ENCODE measurements at places on chromosomes 4 and X.

DNA sequence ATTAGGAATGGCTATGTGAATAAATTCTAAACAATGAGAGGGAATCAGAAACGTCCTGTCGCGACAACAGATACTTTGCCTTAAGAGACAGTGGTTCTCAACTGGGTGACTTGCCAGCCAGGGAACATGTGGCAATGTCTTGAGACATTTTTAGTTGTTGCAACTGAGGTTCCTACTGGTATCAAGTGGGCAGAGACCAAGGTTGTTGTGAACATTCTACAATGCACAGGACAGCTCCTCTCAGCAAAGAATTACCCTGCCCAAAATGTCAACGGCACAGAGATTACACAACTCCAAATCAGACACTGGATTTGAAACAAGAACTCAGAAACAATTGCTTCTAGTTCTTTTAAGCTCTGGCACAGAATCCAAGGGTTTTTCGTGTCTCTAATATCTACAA is 128.6 kb downstream of the ARHGAP6 start:
- DNase-seq, result no peak

DNA sequence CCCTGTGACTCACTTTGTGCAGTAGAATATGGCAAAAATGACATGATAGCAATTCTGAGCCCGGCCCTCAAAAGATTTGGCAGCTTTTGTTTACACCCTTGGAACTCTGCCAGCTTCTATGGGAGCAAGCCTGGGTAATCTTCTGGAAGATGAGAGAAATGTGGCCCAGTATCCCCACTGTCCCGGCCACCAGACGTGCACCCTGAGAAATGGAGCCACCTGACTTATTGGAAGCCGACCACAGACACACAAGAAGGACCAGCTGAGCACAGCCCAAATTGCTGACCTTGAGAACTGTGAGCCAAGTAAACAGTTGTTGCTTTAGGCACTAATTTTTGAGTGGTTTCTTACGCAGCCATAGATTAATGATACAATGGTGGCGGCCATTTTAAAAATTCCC is 197.0 kb downstream of the STIM2 start:
- no peak for DNase-seq

GRCh38 chrX:111167334-111167733 is 71.3 kb downstream of the PAK3 start:
- no peak for DNase-seq

DNA sequence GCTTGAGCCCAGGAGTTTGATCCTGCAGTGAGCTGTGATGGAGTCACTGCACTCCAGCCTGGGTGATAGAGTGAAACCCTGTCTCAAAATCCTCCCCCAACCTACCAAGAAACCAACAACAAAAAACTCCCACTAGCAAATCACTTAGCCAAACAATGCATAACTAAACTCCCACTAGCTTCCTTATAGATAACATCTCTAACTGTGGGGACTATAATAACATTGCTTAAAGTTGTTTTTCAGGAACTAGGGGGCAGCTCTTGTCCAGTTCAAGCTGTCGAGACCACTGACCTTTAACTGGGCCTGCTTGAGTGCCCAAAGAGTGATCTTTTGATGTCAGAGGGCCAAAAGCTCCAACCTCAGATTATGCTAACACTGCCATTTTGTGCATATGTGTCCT is 81.7 kb downstream of the FREM3 start:
- DNase-seq, result no peak

GRCh38 chrX:6707497-6707896 is 172.6 kb upstream of the VCX3A start:
- no peak for DNase-seq

DNA sequence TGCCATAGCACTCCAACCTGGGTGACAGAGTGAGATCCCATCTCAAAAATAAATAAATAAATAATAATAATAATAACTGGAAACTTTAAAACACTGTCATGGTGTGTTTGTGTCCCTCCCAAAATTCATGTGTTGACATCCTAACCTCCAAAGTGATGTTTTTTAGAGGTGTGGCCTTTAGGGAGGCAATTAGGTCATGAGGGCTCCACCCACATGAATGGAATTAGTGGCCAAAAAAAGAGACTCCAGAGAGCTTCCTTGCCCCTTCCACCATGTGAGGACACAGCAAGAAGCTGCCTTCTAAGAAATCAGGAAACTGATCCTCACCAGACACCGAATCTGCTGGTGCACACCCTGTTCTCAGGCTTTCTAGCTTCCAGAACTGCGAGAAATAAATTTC is 23.8 kb upstream of the RAPGEF2 start:
- no peak for DNase-seq

- DNase-seq, result no peak
Measured at GRCh38 chr4:132334081-132334480, 815.0 kb upstream of the PCDH10 start.

- DNase-seq, result no peak
Measured at GRCh38 chr4:149751174-149751573, 64.5 kb downstream of the IQCM start.

DNA sequence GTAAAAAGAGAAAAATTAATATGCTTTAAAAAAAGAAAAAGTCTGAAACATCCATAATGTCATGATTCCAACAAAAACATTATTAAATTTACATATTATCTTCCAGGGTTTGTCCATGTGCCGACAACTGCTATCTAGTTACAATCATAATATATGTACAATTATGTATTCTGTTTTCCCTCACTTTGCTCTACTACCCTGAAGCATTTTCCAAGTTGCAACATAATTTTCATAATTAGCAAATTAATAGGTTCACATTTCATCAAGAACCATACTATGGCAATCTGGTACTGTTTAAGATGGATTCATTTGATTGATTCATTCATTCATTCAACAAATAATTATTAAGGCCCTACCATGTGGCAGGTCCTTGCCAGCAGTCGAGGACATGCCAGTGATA is 128.9 kb upstream of the LEF1 start:
- DNase-seq, result no peak

GRCh38 chr4:20612313-20612712 is 87.9 kb upstream of the PACRGL start:
- DNase-seq, result no peak

DNA sequence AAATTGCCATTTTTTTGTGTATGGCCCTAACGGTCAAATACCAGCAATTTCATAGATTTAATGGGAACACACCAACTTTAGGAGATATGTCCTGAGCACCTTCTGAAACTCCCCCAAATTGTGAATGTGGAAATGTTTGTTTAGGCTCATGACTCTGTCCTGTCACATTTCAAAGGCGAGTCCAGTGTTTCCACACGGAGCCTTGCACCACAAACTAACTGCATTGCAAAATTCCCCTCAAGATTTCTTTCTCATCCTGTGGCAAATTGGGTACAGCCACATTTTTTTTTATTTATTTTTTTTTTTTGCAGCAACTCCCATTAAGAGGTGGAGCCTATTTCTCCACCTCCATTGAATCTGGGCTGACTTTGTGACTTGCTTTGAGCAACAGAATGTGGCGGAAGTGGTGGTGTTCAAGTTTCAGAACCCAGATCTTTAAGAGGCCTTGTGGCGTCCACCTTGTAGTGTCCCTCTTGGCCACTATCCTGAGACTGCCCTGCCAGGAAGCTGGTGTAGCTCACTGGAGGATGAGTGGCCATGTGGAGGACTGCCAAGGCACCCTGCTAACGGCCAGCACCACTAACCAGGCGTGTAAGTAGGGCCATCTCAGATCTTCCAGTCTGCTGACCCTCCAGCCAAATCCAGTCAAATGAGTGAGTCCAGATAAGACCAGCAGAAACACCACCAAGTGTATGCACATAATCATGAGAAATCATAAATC is 172.4 kb upstream of the SCML1 start:
- peak; percentile 44 for DNase-seq

DNA sequence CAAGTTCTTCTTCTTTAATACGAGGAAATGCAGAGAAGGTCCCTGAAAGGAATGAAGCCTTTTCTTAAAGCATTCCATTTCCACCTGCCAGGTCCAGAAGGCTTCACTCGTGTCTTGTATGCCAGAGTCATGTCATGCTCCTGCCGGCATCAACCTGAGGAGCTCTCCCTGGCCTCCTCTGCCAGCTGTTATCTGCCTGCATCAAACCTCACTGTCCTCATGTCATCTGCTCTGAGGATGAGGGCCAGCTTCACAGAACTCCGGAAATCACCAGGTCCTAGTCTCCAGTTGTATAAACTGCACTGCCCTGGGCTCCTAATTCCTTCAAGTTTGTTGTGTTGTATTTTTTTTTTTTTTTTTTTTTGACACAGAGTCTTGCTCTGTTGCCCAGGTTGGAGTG is 20.0 kb upstream of the S100G start:
- DNase-seq, result no peak

GRCh38 chr4:156898373-156899117 is 73.1 kb downstream of the PDGFC start:
- DNase-seq, result no peak

DNA sequence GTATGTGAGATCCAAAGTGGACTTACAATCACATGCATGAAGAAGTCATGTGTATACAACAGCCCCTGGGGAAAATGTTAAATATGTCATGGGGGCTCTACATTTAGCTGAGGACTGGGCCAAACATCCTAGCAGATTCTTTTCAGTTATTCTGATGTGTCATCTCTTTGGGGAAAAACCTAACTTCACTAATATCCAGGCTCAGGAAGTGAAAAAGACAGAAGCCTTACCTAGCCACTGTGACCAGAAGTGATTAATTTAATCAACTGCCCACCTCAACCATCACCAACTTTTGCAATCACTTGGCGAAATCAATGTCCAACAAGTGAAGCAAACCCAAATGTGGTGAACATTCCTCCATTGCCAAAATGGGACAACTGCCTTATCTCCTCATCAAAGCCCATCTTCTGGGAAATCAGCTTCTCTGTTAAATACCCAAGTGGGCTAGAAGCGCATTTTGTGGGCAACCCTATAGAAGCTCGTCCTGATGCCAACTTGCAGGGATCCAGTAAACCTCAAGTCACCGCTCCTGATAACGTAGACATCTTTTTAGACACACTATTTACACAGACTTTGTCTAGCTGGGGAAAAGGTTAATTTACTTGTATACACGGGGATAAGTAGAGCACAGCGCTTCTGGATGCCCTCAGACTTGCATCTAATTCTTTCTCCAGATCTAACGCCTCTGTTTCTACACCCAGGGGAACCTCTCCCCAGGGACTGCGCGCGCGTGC is 1.4 kb upstream of the HHIP start:
- no peak for DNase-seq

DNA sequence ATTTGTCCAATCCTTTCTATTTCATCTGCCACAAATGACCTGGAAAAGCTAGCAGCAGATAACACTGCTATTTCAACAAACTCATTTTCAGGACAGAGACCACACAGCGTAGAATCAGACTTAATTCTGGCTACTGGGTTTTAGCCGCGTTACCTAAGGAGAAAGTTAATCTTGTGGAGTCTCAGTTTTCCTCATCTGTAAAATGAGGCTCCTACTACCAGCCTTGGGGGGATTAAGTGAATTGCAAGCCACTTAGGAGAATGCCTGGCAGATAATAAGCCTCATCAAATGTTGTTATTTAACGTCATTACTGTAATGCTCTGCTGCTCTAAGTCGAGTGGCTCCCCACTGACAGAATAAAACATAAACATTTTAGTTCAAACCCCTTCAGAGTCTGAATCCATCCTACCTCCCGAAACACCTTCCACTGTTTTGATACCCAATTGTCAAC is 1.4 kb downstream of the CCNI start:
- no peak for DNase-seq

- no peak for DNase-seq
Measured at GRCh38 chr4:13261486-13262257, 222.5 kb downstream of the RAB28 start.

- no peak for DNase-seq
Measured at GRCh38 chrX:111270339-111270738, at the start of gene CAPN6. TSS of gene CAPN6 (minus strand) at chrX:111270483. CDS start at chrX:111263936, 6,547 bp downstream.

DNA sequence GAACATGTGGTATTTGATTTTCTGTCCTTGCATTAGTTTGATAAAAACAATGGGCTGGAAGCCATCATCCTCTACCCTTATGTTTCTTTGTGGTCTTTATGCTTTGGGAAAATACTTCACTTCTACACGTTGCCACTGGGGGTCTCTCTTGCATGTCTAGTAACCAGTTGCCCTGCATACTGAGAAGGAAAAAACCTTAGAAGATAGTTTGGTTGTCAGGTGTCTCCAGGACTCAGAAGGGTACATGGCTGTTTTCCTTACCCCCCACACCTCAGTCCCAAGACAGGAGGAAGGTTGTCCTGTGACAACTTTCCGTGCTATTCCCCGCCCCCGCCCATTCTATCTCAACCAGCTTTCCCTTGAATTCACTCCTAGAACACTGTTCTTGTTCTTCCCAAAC is 62.1 kb upstream of the LANCL3 start:
- DNase-seq, result peak; percentile 3

DNA sequence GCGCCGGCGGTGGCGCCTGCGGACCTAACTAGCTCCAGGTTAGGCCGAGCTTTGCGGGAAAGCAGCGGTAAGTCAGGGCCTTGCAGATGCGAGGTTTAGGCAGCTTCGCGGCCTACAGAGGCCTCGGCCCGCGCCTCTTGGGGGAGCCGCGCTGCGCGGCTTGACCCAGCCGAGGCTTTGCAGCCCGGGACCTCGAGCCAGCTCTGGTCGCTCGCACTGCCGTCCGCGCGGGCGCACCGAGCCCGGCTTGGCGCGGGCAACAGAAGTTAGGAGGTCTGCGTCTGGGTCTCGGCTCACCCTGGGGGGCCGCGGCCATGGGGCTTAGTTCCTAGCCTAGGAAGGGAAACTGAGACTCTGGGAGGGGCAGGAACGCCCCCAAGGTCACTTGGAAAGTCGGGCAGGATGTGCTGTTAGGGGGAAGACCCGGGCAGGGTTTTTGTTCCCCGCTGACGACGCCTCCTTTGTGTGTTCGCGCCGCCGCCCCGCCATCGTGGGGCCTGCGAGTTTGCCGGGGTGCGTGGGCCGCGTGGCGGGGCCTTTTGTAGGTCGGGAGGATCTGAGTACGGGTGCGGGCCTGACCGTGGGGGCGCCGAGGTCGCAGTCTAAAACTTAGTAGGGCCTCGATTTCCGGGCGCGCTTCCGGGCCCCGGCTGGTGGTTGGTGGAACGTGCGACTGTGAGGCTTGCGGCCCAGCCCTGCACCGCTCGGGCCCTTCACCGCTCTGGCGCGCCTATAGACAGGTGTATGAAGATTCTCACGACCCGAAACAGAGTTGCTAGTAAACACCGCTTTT is 482 bp downstream of the RNF4 start:
- no peak for DNase-seq

GRCh38 chr4:70759126-70759525 is 37.4 kb downstream of the RUFY3 start:
- DNase-seq, result no peak

- no peak for DNase-seq
Measured at GRCh38 chr4:76301068-76301774, 5.3 kb upstream of the STBD1 start.

- DNase-seq, result no peak
Measured at GRCh38 chrX:152850465-152850864, 19.6 kb downstream of the NSDHL start.
